ENCODE measurements at places on chromosomes 1 and 21.

- DNase-seq, result no peak
Measured at GRCh38 chr1:171754353-171754705, 12.5 kb upstream of the VAMP4 start.

- DNase-seq, result no peak
Measured at GRCh38 chr1:113579256-113580018, 179.8 kb downstream of the PHTF1 start.

DNA sequence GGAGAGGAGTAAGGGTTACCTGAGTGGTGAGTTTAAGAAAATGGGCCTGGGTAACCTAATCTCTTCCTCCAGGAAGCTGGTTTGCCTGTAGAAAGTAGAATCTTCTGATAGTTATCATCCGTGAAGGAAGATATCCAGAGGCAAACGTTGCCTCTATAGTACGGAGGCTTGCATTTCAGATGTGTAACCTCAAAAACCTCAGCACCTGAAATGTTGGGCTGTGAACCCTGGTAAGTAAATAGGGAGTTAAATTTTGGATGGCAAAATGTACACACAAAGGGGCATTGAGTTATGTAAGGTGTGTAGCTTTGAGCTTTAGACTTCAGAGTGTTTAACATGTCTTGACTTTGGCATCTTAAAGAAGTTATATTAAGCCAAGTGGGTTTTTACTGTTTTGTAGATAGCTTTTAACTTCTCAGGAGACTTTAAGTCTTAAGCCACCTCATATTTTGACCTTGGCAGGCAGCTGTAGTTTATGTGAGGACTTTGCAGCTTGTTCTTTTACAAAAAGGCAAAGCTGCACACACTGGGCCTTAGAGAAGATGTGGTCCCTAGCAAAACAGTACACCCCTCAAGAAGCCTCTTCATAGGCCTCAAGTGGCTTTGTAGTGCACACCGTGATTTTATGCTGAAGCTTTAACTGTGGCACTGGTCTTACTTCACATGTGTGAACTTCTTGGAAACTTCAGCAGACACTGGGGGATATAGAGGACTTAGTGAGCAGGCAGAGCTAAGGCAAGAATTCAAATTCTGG is 83.4 kb downstream of the SNRPE start:
- DNase-seq, result no peak

DNA sequence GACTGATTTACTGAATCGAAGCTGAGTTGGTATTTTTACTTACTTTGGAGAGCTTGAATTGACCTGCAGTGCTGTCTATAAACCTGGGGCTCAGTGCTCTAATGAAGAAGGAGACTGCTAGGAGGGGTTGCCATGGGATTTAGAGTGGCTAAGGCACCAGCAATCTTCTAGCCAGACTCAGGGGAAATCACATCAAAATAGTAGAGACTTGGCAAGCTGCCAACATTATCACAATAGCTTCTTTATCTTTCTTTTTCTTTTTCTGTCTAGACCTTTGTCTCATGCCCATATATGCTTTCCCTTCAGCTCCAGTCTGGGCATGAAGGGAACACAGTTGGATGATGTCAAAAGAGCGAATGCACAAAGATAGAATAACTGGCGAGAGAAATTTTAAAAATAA is 301.1 kb upstream of the DPYD start:
- DNase-seq, result peak; percentile 64

DNA sequence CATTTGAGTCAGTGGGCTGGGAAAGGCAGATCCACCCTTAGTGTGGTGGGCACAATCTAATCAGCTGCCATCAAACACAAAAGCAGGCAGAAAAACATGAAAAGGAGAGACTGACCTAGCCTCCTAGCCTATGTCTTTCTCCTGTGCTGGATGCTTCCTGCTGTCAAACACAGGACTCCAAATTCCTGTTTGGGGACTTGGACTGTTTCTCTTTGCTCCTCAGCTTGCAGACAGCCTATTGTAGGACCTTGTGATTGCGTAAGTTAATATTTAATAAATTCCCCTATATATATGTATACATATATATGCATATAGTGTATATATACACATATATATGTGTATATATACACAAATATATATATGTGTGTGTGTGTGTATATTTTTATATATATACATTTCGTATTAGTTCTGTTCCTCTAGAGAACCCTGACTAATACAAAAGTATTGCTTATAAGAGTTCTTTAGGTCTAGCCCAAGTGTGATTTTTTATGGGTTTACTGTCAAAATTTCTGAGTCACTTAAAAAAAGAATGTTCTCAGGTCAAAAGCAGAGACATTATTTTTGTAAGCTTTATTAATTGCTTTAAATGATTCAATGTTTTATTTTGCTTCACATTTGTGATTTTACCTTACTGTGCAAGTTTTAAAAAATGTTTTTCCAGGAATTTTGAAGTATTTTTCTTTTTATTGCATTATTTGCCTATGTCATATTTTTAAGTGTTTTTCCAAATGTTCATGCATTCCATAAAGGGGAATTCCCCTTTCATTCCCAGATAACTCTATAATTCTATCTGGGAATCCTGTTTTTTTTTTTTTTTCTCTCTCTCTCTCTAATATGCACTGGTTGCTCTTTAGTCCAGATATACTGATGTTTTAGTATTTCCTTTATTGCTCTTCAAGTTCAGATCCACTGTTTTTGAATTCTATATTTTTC is 92.1 kb upstream of the ADAMTS5 start:
- DNase-seq, result no peak

DNA sequence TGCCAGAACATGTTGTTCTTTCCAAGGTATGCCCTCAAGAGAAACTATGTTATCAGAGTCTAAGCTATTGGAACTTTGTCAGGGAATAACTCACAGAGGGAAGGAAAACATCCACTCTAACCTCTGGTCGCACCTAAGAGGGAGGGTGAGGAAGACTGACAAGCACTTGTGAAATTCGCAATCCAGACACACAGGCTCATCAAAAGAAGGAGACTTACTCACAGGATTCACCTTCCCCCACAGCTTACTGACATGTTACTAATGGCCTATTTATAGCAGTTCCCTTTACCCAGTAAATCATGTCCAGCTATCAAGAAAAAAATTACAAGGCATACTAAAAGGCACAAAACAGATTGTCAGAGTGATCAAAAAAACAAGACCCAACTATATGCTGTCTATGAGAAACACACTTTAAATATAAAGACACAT is 36.9 kb downstream of the WDR64 start:
- DNase-seq, result no peak

GRCh38 chr21:44749116-44749758 is 37.9 kb upstream of the TSPEAR start:
- DNase-seq, result no peak

DNA sequence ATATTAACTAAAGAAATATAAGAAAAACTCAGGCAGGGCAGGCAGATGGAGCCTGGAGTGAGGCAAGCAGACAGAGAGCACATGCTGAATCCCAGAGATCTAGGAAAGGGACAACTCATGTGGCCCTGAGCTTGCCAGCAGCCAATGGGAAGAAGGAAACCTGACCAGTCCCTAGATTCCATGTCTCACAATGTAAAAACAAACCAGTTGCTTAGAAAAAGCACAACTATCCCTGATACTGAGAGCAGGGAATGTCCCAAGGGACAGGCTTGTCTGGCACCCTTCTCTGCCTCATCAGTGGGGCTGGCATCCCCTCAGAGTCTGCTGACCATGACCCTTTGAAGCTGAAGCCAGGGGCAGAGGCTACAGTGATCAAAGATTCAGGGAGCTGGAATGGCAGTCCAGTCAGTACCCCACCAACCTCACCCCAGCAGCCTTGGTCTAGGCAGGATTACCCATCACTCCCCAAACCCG is 27.8 kb downstream of the HSPG2 start:
- no peak for DNase-seq

- no peak for DNase-seq
Measured at GRCh38 chr1:159172614-159173291, 1.3 kb downstream of the CADM3 start.

DNA sequence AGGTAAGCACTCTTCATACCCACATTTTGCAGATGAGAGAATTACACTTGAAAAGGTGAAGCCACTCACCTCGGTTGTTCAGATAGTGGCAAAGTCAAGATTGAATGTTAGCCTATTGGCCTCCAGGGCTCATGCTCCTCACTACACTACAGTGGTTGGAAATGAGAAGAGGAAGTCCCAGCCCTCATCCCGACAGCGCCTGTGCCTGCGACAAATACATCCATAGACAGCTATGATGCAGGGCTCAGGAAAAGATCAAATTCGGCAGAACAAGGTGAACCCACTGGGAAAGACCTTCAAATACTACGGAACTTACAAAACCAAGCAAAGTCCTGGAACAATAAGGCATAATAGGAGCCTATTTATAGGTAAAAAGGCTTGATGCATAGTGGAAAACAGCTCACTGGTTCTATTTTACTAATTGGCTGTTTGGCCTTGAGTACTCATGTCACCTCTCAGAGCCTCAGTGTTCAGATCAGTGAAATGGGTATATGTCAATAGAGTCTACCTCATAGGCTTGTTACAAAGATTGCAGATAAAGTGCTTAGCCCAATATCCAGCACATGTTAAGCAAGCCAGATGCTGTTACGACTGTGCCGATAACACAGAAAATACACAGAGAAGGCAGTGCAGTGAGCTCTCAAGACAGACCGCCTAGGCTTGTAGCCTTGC is 3.5 kb downstream of the SPOCD1 start:
- no peak for DNase-seq

- DNase-seq, result peak; percentile 12
Measured at GRCh38 chr1:240602189-240602588, 9.8 kb downstream of the GREM2 start.

DNA sequence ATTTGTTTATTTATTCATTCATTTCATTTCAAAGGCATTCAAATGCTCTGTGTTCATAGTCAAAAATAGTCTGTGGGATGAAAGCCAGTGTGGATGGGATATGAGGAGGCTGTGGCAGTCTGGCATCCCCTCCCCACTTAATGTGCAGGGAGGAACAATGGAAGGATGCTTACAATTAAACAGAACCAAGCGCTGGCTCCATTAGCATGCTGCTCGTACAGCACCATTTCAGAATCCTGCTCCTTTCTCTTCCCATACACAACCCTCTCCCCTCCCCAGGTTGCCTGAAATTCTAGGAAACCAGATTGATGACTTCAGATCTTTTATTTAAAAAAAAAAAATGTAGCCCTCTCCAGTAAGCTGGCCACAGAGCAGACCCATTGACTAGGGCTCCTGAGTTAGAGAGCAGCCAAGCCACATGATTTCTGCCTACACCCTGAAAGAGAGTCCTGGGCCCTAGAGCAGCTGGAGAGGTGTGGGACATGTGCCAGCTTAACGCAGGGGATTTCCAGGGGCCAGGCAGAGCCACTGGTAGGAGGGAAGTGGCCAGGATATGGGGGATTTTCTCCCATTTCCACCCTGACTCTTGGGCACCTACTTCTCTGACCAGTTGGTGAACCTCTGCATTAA is 205.2 kb downstream of the ASTN1 start:
- no peak for DNase-seq

GRCh38 chr1:201475915-201476669 is 7.1 kb upstream of the PHLDA3 start:
- no peak for DNase-seq

DNA sequence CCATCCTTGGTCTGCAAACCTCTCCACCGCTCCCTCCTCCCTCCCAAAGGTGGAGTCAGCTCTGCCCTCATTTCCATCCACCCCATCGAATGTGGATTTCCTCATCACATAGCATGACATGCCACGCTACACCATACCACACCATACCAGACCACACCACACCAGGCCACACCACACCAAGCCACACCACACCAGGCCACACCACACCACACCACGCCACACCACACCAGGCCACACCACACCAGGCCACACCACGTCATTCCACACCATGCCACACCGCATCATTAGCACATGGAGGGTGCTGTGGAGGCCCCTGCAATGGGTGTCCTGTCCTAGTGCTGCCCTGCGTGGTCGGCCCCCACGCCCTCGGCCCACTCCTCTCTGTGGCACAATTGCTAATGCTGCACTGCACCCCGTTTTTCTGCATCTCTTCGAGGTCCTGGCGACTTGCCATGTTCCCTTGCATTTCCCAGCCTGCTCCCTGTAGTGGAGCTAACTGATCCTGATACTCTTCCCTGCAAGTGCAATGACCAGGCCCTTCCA is 11.3 kb downstream of the DFFB start:
- DNase-seq, result no peak

- DNase-seq, result no peak
Measured at GRCh38 chr1:54163051-54163450, 10.3 kb upstream of the CDCP2 start.

- no peak for DNase-seq
Measured at GRCh38 chr1:164092603-164093353, 466.2 kb upstream of the PBX1 start.

DNA sequence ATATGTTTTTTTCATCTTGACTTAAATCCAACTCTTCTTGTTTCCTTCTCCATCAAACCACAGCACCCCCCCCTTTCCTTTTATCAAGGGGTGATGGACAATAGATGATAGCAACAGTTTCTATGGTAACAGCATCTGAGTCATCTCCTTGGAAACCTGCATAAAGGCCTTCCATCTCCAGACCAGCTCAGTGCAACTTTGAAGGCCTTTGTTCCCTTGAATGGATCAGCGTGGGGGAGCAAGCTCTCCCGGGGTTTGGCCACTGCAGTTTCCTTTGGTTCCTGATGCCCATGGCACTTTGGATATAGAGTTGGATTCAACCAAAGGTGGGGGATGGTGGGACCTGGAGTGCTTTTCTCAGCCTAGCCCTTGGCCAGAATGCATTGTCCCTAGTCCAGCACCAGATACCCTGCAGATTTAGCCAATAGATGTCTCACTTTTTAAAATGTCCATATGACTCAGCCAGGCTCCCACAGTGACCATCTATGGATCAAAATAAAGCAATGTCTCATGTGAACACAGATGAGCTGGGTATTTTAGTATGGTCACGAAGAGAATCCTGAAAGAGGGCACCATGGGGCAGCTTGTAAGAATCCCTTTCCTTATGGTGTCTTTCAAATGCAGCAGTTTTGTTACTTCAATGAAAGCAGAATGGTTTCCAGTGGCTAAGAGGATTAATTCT is 127.7 kb downstream of the SPATA46 start:
- DNase-seq, result peak; percentile 3

GRCh38 chr1:101137144-101138126 is 99.4 kb upstream of the S1PR1 start:
- DNase-seq, result no peak

DNA sequence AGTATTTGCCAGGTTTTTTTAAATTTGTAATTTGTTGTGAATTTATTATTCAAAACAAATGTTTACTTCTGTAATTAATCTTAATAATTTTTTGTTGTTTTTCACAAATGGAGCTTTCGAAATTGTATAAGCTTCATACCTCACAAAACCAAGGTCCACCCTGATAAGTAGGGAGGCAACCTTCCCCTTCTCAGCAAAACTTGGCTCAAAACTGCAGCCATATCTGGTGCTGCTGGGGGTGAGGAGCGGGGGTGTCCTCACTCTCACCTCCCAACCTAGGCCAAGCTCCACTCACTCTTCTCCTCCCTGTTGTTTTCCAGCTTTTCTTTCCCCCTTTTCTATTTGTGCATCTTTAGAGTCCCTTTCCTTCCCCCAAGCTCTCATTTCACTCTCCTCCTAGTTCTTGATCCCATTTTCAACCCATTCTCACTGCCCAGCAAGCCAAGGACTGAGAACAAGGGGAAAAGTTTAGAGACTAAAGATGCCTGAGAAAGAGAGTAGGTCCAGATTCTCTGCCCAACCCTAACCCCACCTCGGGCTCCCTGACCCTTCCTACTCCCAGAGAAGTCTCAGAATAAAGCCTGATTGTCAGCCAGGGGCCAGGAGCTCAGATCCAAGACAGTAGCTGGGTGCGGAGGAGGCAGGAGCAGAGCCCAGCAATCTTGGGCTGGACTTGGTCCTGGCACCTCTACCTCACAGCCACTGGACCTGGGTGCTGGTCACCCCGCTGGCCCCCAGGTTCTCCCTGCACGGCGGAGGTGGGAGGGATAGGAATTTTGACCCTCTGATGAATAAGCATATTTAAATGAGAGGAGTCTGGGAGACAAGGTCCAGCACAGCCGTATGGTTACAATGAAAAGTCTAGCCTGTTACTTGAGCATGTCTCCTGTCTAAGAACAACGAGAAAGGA is 8.3 kb upstream of the CFAP45 start:
- no peak for DNase-seq
